ENCODE measurements at places on chromosomes 2 and 18.

DNA sequence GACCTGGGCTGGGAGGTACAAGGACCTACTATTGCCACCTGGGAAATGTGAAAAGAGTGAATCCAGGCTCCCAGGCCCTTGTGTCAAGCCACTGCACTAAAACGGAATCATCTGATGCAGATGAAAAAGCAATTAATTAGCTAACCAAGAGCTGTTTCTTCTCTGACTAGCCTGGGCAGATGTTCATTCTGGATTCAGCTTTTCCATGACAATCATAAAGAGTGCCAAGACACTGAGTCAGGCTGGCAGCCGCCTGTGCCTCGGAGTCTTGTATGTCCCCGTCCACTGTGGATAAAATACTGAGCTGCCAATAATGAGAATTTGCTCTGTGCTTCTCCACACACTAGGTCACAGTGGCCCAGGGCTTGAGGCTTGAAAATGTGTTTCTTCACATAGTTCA, 21.7 kb upstream of the LCLAT1 start:
- no peak for DNase-seq

GRCh38 chr2:222854773-222855700, 5.8 kb upstream of the ACSL3 start:
- DNase-seq, result no peak

- no peak for DNase-seq
Observed at GRCh38 chr2:12694990-12695774, 21.6 kb upstream of the TRIB2 start.

DNA sequence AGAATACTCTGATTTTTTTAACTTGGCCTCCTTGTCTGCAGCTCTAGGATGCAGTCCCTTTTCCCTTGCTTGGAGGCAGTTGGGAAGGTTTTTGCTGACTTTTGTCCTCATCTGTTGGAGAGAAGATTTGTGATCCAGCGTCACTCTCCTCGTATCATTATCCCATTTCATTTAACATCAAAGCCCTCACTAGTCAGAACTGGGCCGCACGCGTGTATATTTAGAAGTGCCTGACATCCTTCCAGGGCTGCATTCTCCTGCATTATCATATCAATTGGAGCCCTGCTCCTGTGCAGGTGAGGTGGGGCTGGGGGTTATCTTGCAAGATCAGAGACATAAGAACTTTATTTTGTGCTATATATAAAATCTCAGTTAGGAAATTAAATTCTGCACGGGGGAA, 435.1 kb upstream of the HS6ST1 start:
- no peak for DNase-seq

- DNase-seq, result no peak
Observed at GRCh38 chr2:197506658-197507057, 6.5 kb downstream of the HSPE1 start.

DNA sequence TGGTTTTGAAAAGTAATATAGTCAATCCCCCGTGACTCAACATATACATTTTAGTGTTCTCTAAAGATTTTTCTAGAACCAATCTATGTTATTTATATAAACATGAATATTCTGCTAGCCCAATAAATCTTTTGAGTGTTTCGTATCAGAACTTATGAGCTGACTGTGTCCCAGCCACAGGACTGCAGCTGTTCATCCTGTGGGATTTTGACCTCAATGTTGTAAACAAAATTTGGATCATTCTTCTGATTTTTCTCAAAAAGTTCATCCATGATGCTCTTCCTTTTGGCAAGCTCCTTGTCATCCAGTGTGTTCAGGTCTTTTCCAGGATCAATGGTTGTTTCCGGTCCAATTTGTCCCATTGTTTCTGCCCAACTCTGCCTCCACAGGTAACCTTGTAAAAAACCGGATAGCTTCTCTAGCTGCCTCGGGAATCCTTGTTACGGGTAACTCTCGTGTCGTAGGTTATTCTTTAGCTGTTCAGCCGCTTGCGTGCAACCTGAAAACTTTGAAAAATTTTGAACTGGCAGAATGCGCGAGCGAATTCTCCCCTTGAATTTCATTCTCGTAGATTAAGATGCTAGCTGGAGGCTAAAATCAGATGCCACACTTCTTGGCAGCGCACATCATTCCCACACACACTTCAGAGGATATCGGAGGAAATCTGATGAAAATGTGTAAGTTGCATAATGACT, 195.2 kb downstream of the SH3BP4 start:
- no peak for DNase-seq

DNA sequence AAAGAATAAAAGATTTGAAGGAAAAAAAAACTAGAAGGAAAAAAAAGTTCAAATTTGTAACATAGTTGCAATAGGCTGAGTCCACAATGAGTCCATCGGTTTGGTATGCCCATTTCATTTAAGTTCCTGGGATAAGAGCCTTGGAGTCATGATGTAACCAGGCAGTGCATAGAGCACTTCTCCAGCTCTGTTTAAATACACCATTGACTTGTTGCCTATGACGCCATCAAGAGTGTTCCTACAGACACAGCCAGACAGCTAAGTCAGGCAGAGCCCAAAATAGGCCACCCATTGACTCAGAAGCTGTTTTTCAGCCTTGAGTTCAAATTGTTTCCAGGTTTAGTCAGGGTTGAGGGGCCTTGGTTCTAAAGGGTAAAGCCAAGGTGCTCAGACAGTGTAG, 44.9 kb downstream of the SOCS6 start:
- DNase-seq, result no peak

- DNase-seq, result no peak
Observed at GRCh38 chr18:32373995-32374394, 96.7 kb downstream of the GAREM1 start.

GRCh38 chr2:195759877-195760276, 102.9 kb downstream of the SLC39A10 start:
- DNase-seq, result no peak

GRCh38 chr2:12500899-12501298, 215.8 kb upstream of the TRIB2 start:
- no peak for DNase-seq

DNA sequence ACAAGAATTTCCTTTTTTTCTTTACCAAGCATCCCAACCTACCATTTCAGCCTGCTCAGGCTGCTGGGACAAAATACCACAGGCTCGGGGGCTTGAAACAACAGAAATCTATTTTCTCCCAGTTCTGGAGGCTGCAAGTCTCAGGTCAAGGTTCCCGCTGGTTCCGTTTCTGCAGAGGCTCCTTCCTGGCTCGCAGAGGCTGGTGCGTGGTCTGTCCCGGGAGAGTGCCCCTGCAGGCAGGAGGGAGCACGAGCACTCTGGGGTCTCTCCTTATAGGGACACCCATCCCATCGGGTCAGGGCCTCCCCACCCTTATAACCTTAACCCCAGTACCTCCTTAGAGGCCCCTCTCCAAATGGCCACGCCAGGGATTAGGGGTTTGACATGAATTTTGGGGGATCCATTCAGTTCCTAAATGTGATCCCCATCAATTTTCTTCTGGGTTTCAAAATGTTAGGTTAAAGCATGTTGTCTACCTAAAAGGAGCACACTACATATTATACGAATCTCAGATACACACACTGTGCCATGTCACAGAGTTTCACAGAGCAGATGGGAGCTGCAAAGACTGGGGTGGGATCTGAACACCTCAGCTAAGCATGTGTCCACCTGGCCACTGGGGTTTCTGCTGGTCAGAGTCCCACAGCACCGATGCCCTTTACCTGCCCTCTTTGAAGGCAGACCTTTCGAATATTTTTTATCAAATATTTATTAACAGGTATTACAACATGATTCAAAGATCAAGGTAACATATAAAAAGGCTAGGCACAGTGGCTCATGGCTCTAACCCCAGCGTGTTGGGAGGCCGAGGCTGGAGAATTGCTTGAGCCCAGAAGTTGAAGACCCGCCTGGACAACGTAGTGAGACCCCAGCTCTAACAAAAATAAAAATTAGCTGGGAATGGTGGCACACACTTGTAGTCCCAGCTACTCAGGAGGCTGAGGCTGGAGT, 17.6 kb upstream of the ADI1 start:
- no peak for DNase-seq

DNA sequence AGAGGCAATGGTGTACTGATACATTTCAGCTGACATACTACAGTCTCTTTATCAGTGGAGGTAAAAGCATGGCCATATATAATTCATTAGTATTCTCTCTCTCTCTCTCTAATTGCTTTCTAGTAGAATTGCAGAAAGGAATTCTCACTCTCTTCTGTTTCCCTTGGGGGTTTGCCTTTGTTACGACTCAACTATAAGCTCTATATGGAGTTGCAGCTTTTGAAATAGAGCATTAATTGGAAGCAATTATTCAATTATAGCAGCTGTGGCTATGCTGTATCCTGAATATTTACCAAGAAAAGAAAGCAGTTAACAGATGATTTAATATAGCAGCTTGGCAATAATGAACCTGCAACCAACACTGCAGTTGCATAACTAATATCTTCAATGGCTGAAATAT, 132.7 kb upstream of the STON1 start:
- no peak for DNase-seq

DNA sequence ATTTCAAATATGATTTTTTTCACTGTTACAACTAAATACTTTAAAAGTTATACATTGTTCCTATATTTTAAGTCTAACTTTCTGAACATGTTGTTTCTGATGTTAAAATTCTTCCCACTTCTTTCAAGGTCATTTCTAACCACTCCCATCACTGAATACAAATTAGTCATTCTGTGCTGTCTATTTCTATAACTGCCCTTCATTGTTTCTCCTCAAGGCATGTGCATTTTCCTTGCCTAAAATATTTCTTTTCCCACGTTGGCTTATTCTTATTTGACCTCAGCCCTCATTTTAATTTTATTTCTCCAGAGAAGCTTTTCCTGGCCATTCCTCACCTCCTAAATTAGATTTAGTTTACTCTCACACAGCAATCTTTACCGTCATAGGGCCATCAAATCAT, 198.9 kb upstream of the GULP1 start:
- no peak for DNase-seq

GRCh38 chr2:57490741-57491140, 555.9 kb upstream of the VRK2 start:
- no peak for DNase-seq

DNA sequence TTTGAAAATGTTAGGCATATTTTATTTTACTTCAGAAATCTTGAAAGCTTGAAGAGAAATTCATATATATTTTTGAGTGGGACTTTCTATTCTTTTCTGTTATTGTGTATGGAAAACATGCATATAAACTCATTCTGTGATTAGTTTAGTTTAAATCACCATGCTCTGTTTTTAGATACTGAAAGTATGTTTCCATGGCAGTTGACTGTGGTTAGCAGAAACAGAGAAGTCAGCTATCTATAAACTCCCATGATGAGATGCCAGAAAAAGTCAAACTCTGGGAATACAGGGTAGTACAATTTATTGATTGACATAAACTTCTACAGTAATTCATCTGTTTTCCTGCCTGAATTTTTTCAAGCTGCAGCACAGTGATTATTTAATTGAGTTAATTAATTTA, 905.3 kb upstream of the VRK2 start:
- DNase-seq, result no peak

DNA sequence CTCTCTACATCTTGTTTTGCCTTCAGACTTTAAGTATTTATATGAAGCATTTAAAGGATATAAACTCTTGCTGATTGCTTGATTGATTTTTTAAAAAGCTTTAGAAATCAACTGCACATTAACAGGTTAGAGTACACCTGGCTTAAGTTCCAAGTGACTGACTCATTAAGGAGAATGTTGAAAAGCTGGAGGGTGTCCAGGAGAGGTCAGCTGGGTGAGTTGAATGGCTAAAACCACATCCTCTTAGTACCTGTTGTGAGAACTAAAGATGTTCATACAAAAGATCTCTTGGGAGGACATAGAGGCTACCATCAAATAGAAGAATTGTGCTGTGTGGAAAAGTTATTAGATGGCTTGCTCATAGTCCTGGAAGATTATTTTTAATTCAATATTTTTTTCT, 206.8 kb downstream of the TXNL1 start:
- no peak for DNase-seq

DNA sequence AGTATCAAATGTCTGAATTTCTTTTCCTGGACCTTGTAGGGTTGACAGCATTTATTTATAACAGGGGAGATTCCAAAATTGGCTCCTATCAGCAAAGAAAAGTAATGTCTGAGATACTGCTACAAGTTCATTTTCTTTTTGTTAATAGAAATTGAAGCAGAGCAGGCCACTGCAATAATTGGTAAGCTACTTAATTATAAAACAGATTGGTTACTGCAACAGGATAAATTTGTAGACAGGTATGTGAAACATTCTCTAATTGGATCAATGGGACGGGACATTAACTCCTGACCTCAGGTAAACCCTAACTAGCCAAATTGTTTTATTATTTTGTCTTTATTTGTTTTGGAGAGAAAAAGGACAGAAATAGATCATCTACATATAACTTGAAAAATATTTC, 20.5 kb downstream of the NIFK start:
- no peak for DNase-seq

DNA sequence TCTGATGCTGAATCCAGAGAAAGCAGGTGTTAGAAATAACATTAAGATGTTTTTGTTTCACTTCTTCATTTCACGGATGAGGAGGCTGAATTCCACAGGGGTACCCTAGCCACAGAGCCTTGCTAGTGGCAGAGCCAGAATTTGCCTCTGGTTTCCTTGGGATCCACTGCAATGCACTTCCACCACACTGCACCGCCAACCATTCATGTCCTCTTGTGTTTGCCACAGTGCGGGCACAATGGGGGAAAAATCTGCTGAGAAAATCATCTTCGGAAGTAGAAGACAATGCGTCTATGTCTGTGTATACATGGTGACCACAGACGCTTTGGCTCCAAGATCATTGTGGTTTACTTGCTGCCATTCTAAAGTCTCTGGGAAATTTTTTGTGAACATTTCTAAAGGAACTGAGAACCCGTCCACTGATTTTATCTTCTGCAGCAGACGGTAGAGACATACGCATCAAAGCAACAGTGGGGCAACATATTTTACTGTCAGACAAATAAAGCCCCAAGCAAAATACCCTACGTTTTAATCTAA, 14.9 kb downstream of the ICOS start:
- no peak for DNase-seq

GRCh38 chr2:37013315-37013641, 46.9 kb upstream of the STRN start:
- DNase-seq, result no peak

- DNase-seq, result no peak
Observed at GRCh38 chr2:56671973-56672569, 488.3 kb downstream of the CCDC85A start.

DNA sequence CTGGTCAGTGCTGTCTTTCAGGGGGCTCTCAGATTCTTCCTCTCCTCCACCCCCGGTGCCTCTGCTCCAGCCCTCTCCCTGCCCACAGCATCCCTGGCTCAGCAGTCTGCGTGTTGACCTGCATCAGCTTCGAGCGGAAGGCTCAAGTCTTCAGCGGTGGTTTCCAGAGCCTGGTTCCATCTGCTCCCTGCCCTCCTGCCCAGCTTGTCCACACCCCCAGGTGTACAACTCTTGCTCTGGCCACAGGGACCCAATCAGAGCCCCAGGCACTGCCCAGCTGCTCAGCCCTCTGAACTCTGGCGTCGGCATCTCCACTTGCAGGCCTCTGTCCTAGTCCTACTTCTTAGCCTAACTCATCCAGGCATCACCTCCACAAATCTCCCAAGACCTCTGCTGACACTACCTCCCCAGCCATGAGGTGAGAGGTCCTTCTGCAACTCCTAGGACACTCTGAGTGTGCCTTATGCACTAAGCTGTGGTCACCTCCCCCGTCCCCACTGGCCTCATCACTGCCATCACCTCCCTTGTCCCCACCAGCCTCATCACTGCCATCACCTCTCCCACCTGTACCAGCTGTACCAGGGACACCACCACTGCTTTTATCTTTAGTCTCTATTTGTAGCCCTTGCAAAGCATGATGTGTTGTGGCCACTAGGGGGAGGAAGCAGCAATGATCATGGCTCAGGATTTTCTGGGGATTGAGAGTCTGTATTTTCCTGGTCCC, 60.9 kb downstream of the EDAR start:
- DNase-seq, result peak; percentile 46

- DNase-seq, result no peak
Observed at GRCh38 chr2:7057865-7058400, 140.7 kb downstream of the RNF144A start.

- no peak for DNase-seq
Observed at GRCh38 chr2:67626656-67627055, 229.5 kb downstream of the ETAA1 start.

Measured in GM19239 (cell line).